Spleen (tissue), 13 donors: ENCODE measurements at places on chromosomes 2 and 18. TPM values are rescaled to one million over a fixed set of nuclear protein-coding genes. Genes with fewer than 3 reads are reported as not detected.

DNA sequence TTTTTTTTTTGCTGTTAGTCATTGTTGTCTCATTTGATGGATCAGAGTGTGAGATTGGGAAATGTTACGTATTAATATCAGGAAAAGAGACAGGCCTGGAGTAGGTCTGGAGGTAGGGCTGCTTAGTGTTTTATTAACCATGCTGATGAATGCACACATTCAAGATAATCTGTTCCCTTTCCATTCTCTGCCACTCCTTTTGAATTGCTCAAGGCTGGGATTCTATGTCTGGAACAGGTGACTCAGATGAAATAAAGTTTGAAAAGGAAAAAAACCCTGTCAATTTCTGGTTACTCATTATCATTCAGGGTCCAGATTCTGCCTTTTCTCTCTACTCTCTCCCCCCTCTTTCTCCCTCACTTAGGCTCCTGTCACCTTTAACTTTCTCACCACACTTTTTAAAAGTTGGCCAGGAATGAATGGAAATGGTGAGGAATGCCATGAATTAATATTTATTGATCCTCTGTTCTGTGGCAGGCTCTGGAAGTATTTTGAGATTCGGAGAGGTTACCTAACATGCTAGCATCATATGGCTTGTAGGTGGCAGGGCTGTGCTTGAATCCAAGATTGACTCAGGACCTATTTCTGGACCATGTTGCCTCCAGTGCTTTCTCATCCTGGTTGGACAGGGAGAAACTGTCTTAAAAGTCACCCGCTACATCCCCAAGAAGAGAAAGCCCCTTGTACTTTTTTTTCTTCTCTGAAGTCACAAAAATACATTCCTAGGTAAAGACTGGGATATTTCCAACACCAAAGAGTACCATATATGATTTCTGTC, 40.2 kb downstream of the MAP4K4 start:
- no peaks in the 10 kb centered on the region for H3K36me3 ChIP-seq
- H3K4me3 ChIP-seq, result no peak overlapping the region
- H3K27ac ChIP-seq, result no peak overlapping the region
- no peaks in the 10 kb centered on the region for H3K27me3 ChIP-seq
- no peak for DNase-seq

DNA sequence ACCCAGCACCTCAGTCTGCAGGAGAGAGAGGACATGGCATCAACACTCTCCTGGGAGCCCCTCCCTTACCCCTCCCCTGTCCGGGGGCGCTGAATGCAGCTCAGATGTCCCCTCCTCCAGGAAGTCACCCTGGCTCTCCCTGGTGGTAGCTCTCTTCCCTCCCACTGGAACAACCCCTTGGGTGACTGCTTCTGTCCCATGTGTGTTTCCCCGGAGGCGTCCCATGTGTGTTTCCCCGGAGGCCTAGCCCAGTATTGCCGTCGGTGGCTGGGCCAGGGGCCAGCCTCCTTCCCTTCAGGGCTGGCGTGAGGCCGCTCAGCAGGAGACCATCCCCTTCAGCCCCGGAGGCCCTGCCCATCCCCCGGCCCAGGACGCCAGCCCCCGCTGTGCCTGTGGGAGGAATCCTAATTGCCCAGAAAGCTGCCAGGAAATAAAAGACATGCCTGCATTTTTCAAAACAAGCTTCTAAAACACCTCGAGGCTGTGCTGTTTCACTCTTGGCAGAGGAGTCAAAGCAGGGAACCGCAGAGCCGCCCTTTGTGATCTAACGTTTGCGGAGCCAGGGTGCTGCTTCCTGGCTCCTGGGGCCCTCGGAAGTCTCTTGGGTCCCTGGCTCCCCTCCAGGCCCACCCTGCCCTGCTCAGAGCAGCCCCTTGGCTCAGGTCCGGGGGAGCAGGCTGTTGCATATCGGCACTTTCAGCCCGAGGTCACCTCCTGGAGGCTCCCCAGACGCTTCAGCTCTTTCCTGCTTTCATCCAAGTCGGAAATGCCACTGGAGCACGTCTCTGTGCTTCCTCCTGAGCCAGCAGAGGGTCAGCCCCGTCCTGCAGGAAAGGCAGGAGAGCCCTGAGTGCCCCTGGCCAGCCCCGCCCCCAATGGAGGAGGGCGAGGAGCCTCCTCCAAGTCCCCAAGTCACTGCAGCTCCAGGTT, 11.4 kb downstream of the SNED1 start:
- peaks cover 39% of the 10 kb centered on the region for H3K4me1 ChIP-seq
- H3K4me3 ChIP-seq, result no peak overlapping the region
- DNase-seq, result peak; percentile 80
- no peaks in the 10 kb centered on the region for H3K27me3 ChIP-seq

- H3K4me1 ChIP-seq, result no peaks in the 10 kb centered on the region
- no peak for DNase-seq
- no peak overlapping the region for H3K4me3 ChIP-seq
- no peak overlapping the region for H3K27ac ChIP-seq
- H3K36me3 ChIP-seq, result no peaks in the 10 kb centered on the region
These were observed 17.0 kb downstream of the COL4A4 start for GRCh38 chr2:227147023-227147422.

- H3K4me1 ChIP-seq, result peaks cover 21% of the 10 kb centered on the region
- no peak overlapping the region for H3K4me3 ChIP-seq
- no peak for DNase-seq
- no peak overlapping the region for H3K27ac ChIP-seq
- no peaks in the 10 kb centered on the region for H3K27me3 ChIP-seq
These were observed 6.8 kb downstream of the PKP4 start for GRCh38 chr2:158463496-158464095.

DNA sequence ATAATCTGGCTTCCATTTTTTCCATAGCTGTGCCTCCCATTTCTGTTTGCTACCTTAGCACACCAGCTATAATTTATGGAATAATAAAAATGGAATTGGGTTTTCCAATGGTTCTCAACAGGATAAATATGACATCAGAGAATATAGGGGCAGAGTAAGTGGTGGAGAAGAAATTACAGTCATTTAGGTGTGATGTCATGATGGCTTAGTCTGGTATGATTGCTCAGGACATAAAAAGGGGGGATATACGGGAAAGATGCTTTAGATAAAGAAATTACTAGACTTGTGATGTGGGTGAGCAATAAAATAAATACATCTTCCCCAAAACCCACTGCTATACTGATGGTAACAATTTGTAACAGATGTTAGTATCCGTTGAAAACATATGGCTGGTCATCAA, 21.6 kb upstream of the KIF5C start:
- H3K27me3 ChIP-seq, result peaks cover 19% of the 10 kb centered on the region
- no peak for DNase-seq
- H3K4me3 ChIP-seq, result no peak overlapping the region
- H3K36me3 ChIP-seq, result no peaks in the 10 kb centered on the region

GRCh38 chr2:237482485-237482884, 4.6 kb upstream of the MLPH start:
- H3K27me3 ChIP-seq, result peaks cover 37% of the 10 kb centered on the region
- DNase-seq, result peak; percentile 64
- peaks cover 3% of the 10 kb centered on the region for H3K4me1 ChIP-seq
- H3K36me3 ChIP-seq, result no peaks in the 10 kb centered on the region
- H3K4me3 ChIP-seq, result no peak overlapping the region

GRCh38 chr2:219028141-219028540, 13.2 kb downstream of the CFAP65 start:
- no peak overlapping the region for H3K27ac ChIP-seq
- no peaks in the 10 kb centered on the region for H3K4me1 ChIP-seq
- H3K27me3 ChIP-seq, result no peaks in the 10 kb centered on the region
- peak; percentile 43 for DNase-seq
- no peaks in the 10 kb centered on the region for H3K36me3 ChIP-seq

GRCh38 chr18:28691496-28691840, 514.5 kb upstream of the CDH2 start:
- H3K36me3 ChIP-seq, result no peaks in the 10 kb centered on the region
- no peak overlapping the region for H3K4me3 ChIP-seq
- H3K4me1 ChIP-seq, result no peaks in the 10 kb centered on the region
- no peaks in the 10 kb centered on the region for H3K27me3 ChIP-seq

- H3K4me3 ChIP-seq, result no peak overlapping the region
- no peak for DNase-seq
- no peaks in the 10 kb centered on the region for H3K27me3 ChIP-seq
- peaks cover 7% of the 10 kb centered on the region for H3K4me1 ChIP-seq
- H3K36me3 ChIP-seq, result no peaks in the 10 kb centered on the region
These were observed 93.3 kb upstream of the PPP1CB start for GRCh38 chr2:28658369-28658768.

DNA sequence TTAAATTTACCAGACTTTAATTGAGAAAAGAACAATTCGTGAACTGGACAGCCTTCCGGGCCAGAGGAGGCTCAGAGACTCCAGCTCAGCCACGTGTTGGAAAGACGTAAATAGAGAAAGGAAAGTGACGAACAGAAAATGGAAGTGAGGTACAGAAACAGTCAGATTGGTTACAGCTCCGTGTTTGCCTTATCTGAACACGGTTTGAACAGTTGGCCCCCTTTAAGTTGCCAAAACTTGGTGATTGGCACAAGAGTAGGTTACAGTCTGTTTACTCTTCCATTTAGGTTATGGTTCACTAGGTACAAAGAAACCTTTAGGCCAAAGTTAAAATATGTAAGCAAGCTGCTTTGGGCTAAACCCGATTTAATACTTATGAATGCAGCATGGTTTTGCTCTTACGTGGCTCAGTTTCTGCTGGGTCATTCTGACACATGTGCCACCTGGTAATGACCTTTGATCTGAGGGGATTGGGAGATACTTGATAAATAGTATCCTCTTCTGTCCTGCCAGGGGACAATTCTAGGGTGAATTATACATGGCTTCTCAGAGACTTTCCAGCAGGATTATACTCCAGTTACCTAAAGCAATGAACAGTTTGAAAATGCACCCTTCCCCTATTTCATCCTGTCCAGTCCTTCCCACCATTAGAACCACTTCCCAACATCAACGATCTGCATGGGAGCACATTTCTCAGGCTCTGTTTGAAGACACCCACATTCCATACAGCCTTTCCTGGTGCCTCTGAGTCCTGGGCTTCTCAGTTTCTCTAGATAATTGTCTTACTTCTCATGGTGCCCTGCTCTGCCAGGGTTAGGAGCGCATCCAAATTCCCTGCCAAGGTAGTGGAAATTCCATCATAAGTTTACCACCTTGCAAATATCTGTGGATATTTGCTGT, 65.1 kb upstream of the TGIF1 start:
- no peaks in the 10 kb centered on the region for H3K36me3 ChIP-seq
- no peaks in the 10 kb centered on the region for H3K4me1 ChIP-seq
- H3K27me3 ChIP-seq, result no peaks in the 10 kb centered on the region
- no peak overlapping the region for H3K4me3 ChIP-seq
- no peak for DNase-seq

DNA sequence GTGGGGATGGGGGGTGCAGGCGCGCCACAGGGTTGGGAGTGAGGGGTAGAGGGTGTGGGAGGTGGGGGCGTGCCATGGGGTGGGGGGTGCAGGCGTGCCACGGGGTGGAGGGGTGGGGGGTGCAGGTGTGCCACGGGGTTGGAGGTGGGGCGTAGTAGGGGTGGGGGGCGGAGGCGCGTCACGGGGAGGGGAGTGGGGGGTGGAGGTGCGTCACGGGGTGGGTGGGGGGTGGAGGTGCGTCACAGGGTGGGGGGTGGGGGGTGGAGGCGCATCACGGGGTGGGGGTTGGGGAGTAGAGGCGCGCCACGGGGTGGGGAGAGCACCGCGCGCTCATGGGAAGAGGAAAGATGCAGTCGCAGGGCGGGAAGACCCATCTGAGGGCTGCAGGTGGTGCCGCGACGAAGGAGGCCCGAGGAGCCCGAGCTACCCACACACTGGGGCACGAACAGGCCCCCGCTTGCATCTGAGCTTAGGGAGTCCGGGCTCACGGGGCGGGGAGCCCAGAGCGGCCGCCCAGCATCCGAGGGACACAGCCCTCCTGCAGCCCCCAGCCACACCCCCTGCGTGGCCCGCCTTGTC, 37.5 kb downstream of the SNED1 start:
- H3K36me3 ChIP-seq, result no peaks in the 10 kb centered on the region
- peaks cover 30% of the 10 kb centered on the region for H3K4me1 ChIP-seq
- peak overlapping the region; percentile 37 for H3K4me3 ChIP-seq
- H3K27me3 ChIP-seq, result no peaks in the 10 kb centered on the region

- no peak overlapping the region for H3K4me3 ChIP-seq
- no peak overlapping the region for H3K27ac ChIP-seq
- H3K4me1 ChIP-seq, result peaks cover 6% of the 10 kb centered on the region
- no peaks in the 10 kb centered on the region for H3K36me3 ChIP-seq
These were observed 59.5 kb downstream of the RABL2A start for GRCh38 chr2:113686537-113686936.

DNA sequence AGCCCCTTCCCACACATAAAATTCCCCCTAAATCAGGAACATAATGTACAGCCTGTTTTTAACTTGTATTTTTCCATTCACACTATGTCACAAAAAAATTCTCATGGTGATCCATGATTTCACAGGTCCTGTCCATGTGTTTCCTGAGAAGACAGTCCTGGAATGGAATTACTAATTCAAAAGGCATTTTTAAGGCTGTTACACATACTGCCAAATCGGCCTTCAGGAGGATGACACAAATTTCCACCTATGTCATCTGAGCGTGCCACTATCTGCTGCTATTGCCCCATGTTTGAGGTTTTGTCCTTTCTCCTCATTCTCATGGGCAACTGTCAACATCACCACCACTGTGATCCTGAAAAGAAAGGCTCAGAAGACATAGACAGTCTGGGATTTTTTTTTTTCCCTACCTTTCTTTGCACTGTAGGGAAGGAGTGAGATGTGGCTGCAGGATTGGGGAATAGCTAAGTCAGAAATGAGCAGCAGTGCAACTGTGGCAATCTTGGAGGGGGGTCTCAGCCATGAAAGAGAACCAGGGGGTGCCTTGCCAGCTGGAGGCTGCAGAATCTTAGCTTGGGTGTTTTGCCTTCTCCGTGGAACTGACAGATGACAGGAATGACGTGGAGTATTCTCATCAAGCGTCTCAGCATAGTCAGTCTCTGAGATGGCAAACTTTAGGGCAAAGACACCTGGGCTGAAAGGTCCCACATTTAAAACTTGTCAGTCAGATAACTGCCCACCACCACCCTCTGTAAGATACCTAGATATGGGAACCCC, 73.4 kb downstream of the MARCHF4 start:
- no peaks in the 10 kb centered on the region for H3K4me1 ChIP-seq
- no peak for DNase-seq
- H3K27me3 ChIP-seq, result no peaks in the 10 kb centered on the region

DNA sequence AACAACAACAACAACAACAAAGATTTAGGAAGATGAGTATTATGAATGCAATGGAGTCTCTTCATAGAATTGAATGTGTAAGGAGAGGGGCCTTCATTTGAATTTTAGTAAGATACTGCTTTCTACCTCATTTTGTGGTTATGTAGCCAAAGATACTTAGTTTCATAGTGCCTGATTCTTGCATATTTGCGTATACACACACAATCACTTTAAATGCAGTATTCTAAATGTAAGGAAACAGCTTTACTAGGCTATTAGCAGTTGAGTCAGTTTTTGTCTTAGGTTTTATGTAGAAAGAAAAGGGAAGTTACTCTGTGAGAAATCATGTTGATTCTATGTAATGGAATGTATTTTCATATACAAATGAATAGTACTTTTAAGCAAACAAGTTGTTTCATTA, 80.5 kb downstream of the HAUS1 start:
- H3K27me3 ChIP-seq, result no peaks in the 10 kb centered on the region
- H3K27ac ChIP-seq, result peak overlapping the region; percentile 3
- no peak overlapping the region for H3K4me3 ChIP-seq
- H3K36me3 ChIP-seq, result no peaks in the 10 kb centered on the region
- peaks cover 23% of the 10 kb centered on the region for H3K4me1 ChIP-seq
- DNase-seq, result no peak

SFT2D3 gene
- 5.6 TPM for total RNA-seq

PARD6G gene
- total RNA-seq, result 4.3 TPM

CACNB4 gene
- 1.3 TPM for total RNA-seq

NEDD4L gene
- total RNA-seq, result 25.0 TPM

PLCD4 gene
- 0.77 TPM for total RNA-seq

SPATA3 gene
- total RNA-seq, result not detected

APOB gene
- 0.07 TPM for total RNA-seq

PPP1R7 gene
- 89.3 TPM for total RNA-seq
